ENCODE measurements at places on chromosomes 3 and 15. TPM values are rescaled to one million over a fixed set of nuclear protein-coding genes. Genes with fewer than 3 reads are reported as not detected.
A peak's percentile ranks its signal among the peaks of the same experiment; 100 is the strongest.

GRCh38 chr15:65993236-65993635, 123.9 kb downstream of the RAB11A start:
- no peaks in the 10 kb centered on the region for H3K4me1 ChIP-seq
- no peak overlapping the region for H3K4me3 ChIP-seq
- no peaks in the 10 kb centered on the region for H3K36me3 ChIP-seq
- H3K27ac ChIP-seq, result no peak overlapping the region

Gene TLR9
- not detected for total RNA-seq

GRCh38 chr3:131735116-131735515, 232.3 kb upstream of the MRPL3 start:
- no peak overlapping the region for H3K4me3 ChIP-seq
- no peaks in the 10 kb centered on the region for H3K4me1 ChIP-seq
- peaks cover 11% of the 10 kb centered on the region for H3K27me3 ChIP-seq
- no peaks in the 10 kb centered on the region for H3K36me3 ChIP-seq
- DNase-seq, result no peak

DNA sequence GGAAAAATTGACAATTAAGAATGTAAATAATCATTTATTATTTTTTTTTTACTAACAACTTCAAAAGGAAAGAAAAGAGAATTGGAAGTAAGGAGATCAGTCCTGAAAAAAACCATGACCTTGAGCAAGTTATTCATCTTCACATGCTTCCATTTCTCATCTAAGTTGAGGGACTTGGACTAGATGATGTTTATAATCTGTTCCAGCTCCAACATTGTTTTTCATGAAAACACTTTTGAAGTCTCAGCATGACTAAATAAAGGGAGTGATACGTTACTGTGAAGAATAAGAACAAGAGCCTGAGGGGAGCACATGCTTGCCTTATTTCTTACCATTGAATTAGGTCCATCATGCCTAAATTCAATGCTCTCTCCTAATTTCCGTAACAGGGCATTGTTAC, 95.7 kb downstream of the STRIT1 start:
- no peak for DNase-seq
- no peaks in the 10 kb centered on the region for H3K36me3 ChIP-seq
- H3K4me3 ChIP-seq, result no peak overlapping the region
- no peaks in the 10 kb centered on the region for H3K4me1 ChIP-seq
- H3K27me3 ChIP-seq, result no peaks in the 10 kb centered on the region

Gene OR5K2
- total RNA-seq, result not detected

DNA sequence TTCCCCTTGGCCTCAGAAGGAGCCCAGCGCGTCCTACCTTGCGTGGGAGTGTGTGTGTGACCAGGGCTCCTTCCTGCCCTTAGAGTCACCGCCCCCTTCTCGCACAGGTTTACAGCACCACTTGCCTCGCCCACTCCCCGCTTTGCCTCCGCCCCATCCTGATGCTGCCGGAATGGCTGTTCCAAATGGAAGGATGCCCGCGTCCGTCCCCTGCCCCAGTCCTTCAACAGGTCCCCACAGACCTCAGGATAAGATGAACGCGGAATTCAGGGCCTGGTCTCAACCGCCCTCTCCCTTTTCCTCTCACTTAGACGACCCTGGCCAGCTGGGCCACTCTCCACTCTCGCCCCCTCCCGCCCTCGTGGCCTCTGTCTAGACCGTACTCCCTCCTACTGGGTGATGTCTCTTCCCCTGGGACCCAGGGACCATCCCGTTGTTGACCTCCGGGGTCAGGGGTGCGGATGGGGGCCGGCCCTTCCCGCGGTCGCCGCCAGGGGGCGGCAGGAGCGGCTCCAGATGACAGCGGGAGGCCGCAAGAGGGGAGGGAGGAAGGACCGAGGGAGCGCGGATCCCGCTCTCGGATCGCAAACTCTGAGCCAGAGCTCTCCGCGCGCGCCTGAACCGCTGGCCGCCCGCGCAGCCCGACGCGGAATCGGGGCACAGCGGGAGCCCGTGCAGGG, at the start of gene THSD4:
TSS of gene THSD4 (plus strand) at position 585 of the 680 bp plus-strand sequence.
- H3K27ac ChIP-seq, result no peak within 1 kb of the TSS
- peak within 1 kb of the TSS; percentile 52 for H3K4me3 ChIP-seq
- no peaks in the 10 kb centered on the region for H3K36me3 ChIP-seq
- peak; percentile 75 for DNase-seq
- peaks cover 4% of the 10 kb centered on the region for H3K4me1 ChIP-seq
- H3K27me3 ChIP-seq, result peaks cover 8% of the 10 kb centered on the region

Gene POPDC2
- 0.72 TPM for total RNA-seq

DNA sequence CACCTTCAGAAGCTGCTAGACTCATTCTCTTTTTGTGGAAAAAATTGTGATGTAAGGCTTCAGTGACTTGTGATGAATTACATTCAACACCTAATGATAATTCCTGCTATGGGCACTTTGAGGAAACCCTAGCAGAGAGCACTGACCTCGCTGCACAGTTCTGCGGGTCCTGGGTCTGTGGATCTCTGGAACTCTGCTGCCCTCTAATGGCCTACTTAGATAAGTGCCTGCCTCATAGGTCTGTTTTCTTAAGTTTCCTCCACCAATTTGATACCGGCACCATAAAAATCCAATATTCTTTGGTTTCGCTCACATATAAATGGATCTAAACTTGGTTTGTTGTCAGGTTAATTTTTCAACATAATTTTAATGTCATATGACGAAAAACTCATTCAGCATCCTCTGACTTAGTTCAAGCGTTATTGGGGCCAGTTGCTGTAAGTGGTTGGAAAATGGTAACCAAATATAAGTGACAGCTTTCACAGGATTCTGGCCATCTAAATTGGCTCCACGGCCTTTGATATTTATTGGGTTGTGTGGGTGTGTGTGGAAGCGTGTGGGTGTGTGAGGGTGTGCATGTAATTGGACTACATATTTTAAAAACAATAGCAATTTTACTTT, 10.4 kb downstream of the SLITRK3 start:
- H3K27me3 ChIP-seq, result no peaks in the 10 kb centered on the region
- peak; percentile 80 for DNase-seq
- H3K27ac ChIP-seq, result no peak overlapping the region
- H3K4me1 ChIP-seq, result peaks cover 20% of the 10 kb centered on the region
- no peaks in the 10 kb centered on the region for H3K36me3 ChIP-seq
- no peak overlapping the region for H3K4me3 ChIP-seq

DNA sequence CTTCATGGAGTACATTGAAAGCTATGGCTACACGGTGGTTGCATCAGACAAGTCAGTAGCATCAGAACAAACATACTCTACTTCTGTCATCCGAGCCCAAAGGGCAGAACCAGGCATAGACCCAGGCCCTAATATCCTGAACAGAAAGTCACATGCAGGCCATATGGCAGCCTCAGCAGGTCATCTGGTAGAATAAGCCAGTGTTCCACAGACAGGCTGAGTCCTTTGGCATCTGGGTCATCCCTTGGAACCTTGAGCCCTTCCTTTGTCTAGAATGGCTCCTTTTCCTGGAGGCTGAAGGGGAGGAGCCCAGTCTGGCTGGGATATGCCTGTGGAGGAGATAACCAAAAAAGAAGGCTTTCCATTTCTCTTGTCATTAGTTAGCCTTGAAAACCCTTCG, 29.2 kb downstream of the SEMA6D start:
- H3K36me3 ChIP-seq, result no peaks in the 10 kb centered on the region
- H3K4me1 ChIP-seq, result peaks cover 14% of the 10 kb centered on the region
- no peaks in the 10 kb centered on the region for H3K27me3 ChIP-seq
- H3K4me3 ChIP-seq, result no peak overlapping the region

GRCh38 chr3:66253790-66254620, 33.2 kb downstream of the SLC25A26 start:
- no peaks in the 10 kb centered on the region for H3K4me1 ChIP-seq
- DNase-seq, result peak; percentile 27
- no peaks in the 10 kb centered on the region for H3K36me3 ChIP-seq
- no peaks in the 10 kb centered on the region for H3K27me3 ChIP-seq
- no peak overlapping the region for H3K4me3 ChIP-seq

DNA sequence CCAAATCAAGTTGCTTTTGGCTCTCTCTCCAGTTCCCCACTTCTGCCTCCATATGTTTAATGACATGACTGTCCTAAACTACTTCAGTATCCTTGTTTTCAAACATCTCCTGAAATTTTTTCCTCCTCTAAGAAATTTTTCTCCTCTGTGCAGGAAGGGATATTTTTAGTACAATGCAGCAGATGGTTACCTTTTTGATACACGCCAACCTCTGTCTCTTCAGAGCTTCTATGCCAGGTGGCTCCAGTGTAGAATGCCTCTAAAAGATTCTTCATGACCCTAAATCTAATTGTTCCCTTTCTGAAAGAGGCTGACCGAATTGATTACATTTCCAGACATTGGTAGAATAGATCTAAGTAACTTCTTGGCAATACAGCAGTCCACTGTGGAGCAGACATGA, 33.7 kb downstream of the TMOD3 start:
- H3K4me1 ChIP-seq, result peaks cover 26% of the 10 kb centered on the region
- H3K36me3 ChIP-seq, result peaks cover 18% of the 10 kb centered on the region

GRCh38 chr3:112811131-112811884, 35.4 kb downstream of the CD200R1L start:
- no peaks in the 10 kb centered on the region for H3K36me3 ChIP-seq
- peaks cover 3% of the 10 kb centered on the region for H3K27me3 ChIP-seq
- no peak for DNase-seq
- H3K27ac ChIP-seq, result no peak overlapping the region

GRCh38 chr3:195809291-195809785, 2.4 kb downstream of the MUC4 start:
- H3K4me3 ChIP-seq, result no peak overlapping the region
- no peaks in the 10 kb centered on the region for H3K4me1 ChIP-seq
- no peaks in the 10 kb centered on the region for H3K27me3 ChIP-seq
- no peak for DNase-seq
- H3K27ac ChIP-seq, result no peak overlapping the region
- H3K36me3 ChIP-seq, result no peaks in the 10 kb centered on the region

Gene DUT
- total RNA-seq, result 222 TPM

GRCh38 chr15:60343221-60343970, 54.4 kb downstream of the ANXA2 start:
- H3K4me1 ChIP-seq, result no peaks in the 10 kb centered on the region
- no peak for DNase-seq
- peaks cover 32% of the 10 kb centered on the region for H3K36me3 ChIP-seq
- no peaks in the 10 kb centered on the region for H3K27me3 ChIP-seq
- H3K4me3 ChIP-seq, result no peak overlapping the region
- H3K27ac ChIP-seq, result no peak overlapping the region

Gene PCNP
- 201 TPM for total RNA-seq

DNA sequence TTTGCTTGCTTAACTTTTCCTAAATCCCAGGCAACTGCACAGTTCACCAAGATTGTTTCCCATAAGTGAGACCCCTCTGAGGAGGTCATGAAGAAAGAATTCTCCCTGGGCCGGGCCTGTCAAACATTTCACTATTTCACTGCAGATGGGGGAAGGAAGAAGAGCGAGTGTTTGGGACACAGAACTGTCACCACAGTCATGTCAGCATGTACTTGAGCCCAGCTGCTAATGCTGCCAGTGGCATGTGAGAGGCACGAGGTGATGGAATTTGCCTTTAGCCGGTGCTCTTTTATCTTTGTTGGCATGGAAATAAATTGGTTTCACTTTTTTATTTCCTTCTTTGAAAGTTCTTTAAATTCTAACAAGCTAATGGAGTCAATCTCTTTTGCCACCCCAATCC, 277.9 kb upstream of the GADL1 start:
- no peak for DNase-seq
- no peaks in the 10 kb centered on the region for H3K36me3 ChIP-seq
- no peaks in the 10 kb centered on the region for H3K27me3 ChIP-seq
- H3K27ac ChIP-seq, result no peak overlapping the region
- no peak overlapping the region for H3K4me3 ChIP-seq
- H3K4me1 ChIP-seq, result no peaks in the 10 kb centered on the region

Data from A673 (cell line).